ENCODE measurements at places on chromosomes 7 and 10.

DNA sequence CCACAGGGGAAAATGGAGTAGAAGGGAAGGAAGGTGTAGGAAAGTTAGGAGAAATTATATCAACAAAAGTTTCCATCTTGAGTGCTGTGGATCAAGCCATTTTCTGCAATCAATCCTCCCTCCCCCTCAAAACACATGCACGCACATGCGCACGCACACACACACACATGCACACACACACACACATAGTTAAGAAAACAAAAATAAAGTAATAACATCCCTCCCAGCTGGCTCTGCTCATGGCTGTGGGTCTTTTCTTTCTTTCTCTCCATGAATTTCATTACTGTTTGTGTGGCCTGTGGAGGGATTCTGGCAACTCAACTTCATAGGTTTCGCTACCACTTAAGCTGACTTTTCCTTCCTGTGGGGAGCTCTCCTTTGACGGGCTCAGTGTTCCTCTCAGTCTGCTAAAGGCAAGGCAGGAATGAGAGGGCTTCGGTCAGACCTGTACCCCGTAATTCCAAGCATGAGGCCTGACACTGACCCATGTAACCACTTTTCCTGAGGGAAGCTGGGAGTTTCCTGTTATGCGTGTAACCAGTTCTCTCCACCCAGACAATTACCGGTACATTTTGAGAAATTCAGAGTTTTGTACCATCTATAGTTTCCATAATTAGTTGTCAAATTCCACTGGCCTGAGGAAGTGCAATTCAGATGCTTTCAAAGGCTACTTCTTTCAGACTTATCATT, 79.8 kb downstream of the ZNF92 start:
- no peak for DNase-seq

GRCh38 chr7:11706666-11707605, 125.1 kb downstream of the THSD7A start:
- DNase-seq = no peak

GRCh38 chr7:69211739-69212138, 386.5 kb upstream of the AUTS2 start:
- no peak for DNase-seq

- DNase-seq = no peak
Measured at GRCh38 chr10:121167534-121168243, 316.5 kb downstream of the WDR11 start.

- no peak for DNase-seq
Measured at GRCh38 chr10:10626734-10627133, 390.9 kb upstream of the CELF2 start.

DNA sequence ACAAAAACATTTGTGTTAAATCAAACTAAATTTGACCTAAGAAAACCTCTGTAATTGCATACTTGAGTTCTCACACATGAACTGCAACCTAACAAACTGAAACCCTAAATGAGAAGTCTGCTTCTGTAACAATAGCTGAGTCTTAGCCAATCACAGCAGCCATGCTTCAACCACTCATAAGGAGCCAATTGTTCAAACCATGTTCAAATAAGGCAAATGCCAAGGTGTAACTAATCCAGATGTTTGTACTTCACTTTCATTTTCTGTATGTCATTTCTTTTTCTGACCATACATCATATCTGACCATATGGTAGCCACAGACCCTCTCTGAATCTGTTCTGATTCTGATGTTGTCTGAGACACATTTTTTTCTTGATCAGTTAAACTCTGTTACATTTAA, 47.5 kb upstream of the ANTXRL start:
- no peak for DNase-seq

DNA sequence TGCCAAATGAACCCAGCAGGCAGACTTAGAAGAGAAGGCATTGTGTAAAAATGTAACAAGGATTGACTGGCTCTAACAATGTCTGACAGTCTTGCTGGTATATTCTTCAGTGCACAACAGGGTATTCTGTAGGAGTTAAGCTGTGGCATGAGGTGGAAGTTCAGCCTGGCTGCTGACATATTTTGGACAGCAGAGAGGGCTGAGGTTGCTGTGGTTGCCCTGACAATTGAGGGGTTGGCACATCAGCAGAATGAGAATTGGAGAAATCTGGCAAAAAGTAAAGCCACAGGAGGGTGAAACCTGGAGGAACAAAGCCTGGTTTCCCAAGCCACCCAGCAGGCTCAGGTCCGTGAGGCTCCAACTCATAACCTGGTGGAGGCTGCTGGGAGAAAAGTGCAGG, 220.2 kb downstream of the JAZF1 start:
- DNase-seq = no peak

DNA sequence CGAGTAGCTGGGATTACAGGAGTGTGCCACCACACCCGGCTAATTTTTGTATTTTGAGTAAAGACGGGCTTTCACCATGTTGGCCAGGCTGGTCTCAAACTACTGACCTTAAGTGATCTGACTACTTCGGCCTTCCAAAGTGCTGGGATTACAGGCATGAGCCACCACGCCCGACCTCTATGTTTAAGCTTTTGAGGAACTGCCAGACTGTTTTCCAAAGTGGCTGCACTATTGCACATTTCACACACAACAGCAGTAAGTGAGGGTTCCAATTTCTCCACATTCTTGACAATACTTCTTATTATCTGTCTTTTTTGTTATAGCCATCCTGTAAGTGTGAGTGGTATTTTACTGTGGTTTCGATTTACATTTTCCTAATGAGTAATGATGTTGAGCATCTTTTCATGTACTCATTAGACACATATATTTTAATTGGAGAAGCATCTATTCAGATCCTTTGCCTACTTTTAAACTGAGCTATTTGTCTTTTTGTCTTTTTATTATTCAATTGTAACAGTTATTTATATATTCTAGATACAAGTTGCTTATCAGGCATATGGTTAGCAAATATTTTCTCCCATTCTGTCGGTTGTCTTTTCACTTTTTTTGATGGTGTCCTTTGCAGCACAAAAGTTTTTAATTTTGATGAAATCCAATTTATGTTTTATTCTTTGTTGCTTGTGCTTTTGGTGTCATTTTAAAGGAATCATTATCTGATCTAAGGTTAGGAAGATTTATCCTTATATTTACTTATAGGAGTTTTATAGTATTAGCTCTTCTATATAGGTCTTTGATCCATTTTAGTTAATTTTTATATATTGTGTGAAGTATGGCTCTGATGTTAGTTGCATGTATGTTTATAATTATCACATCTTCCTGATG, 12.8 kb upstream of the IRF5 start:
- DNase-seq = no peak

GRCh38 chr7:139999516-139999915, 63.2 kb downstream of the PARP12 start:
- no peak for DNase-seq

DNA sequence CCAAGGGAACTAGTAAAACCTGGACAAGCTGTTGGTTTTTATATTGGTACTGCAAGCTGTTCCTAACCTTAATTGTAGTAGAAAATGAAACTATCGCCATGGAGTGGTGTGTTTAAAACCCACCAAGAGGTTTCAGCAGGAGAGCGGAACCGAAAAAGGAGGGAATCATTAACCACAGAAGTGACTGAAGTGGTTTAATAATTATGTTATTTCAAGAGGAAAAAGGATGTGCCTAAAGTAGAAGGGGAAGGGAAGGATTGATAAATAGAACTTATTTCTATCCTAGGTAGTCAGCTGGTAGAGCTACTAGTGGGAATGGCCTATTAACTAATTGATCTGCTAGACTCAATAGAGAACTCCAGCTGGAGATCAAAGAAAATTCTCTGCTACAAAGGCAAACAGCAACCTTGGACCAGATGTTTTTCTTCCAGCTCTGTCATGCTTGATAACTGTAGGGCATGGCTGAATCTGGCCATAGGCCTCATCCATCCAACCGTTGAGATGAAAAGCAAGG, 91.8 kb downstream of the BAMBI start:
- DNase-seq = no peak

- no peak for DNase-seq
Measured at GRCh38 chr10:83253011-83253671, 886.2 kb upstream of the GHITM start.

GRCh38 chr10:33031815-33032653, 74.0 kb upstream of the ITGB1 start:
- no peak for DNase-seq

GRCh38 chr7:23175938-23176337, 5.9 kb upstream of the NUP42 start:
- DNase-seq = no peak

- DNase-seq = peak; percentile 97
Measured at GRCh38 chr7:138459413-138460175, 465 bp upstream of the TRIM24 start.

- no peak for DNase-seq
Measured at GRCh38 chr7:33986951-33987947, 81.9 kb downstream of the BMPER start.

DNA sequence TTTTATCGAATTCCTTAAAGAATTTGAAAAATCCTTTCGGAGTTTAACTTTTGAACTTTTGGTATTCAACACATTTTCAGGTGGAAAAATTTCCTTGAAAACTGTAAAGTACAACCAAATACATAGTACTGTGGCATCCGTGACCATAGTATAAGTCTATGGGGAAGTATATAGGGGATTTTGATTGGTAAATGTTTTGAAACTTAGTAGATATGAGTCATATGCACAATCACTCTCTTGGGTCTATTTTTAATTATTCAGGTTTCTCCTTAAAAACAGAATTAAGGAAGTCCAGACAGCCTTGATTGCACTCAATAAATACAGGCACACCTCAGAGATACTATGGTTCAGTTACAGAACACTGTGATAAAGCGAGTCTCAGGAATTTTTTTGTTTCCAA, 64.2 kb downstream of the AVL9 start:
- DNase-seq = no peak

DNA sequence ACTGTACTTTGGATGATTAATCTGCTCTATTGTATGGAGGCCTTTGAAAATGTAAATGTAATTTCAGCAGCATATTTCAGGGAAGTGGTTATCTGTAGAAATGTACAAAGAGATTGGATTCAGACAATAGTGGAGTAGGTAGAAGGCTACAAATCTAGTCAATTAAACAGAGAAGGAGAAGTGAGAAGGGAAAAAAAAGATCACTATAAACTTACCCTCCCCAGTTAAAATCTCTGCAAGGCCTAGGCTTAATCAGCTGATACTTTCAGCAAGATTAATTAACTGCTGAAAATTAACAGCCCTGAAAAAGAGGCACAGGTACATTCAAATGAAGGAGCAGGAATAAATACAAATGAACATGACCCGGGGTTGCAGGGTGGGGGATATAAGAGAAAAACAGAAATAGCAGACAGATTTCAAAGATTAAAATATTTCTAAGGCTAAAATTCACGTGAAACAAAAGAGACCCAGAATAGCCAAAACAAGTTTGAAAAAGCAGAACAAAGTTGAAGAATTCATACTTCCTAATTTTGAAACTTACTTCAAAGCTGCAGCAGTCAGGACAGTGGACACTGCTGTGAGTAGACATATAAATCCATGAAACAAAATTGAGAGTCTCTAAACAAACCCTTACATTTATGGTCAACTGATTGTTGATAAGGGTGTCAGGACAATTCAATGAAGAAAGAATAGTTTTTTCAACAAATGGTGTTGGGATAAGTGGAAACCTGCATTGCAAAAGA, 96.0 kb downstream of the NRCAM start:
- no peak for DNase-seq

DNA sequence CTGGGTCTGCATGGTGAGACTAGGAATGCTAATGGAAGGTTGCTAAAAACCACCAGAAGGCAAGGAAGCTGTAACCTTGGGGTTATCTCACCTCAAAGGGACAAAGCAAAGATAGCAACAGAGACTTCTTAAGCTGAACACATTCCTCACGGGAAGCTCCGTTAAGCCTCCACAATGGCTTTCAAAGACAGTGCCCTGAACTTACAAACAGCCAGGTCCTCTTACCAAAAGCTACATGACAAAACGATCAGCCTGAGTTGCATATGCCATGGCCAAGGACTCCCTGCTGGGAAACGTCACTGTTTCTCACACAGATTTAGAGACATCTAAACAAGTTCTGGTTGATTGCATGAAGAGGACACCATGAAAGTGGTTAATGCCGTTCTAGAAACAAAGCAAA, 52.7 kb downstream of the HTR5A start:
- no peak for DNase-seq

- no peak for DNase-seq
Measured at GRCh38 chr7:33243319-33243881, 114.0 kb downstream of the BBS9 start.

DNA sequence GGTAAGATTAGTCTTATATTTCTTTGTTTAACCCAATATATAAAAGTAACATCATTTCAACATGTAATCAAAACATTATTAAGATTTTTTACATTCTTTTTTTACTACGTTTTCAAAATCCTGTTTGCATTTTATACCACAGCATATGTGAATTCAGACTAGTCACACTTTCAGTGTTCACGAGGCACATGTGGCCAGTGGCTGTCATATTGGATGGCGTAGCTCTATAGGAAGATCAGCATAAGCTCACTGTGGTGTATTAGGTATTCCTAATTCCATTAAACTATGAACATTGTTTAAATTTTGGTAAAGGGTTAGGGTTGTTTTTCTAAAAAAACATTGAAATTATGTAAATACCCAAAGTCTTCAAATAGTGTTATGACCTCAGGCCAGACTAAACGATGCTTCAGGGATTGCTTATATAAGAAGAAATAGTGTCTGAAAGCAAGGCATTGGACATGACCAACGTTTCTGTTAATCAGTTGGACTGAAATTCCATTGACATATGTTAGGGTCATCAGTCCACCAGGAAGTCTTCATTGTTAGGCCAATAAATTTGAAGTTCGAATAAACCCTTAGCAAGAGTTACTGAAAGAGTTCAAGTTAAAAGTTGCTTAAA, 97.0 kb downstream of the BICC1 start:
- no peak for DNase-seq

DNA sequence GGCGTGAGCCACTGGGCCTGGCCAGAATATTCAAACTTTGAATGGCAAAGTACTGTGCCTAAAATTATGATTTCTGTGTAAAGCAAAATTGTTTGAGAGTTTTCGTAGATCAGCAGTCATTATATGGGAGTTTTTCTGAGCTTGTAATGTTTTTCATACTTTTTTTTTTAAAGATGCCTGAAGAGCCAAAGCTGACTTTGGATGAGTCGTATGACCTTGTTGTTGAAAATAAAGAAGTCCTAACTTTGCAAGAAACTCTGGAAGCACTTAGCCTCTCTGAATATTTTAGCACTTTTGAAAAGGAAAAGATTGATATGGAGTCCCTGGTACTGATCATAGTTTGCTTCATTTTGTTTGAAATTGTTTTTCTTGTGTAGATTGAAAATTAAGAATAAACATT, 26.7 kb downstream of the SEC23IP start:
- DNase-seq = no peak

DNA sequence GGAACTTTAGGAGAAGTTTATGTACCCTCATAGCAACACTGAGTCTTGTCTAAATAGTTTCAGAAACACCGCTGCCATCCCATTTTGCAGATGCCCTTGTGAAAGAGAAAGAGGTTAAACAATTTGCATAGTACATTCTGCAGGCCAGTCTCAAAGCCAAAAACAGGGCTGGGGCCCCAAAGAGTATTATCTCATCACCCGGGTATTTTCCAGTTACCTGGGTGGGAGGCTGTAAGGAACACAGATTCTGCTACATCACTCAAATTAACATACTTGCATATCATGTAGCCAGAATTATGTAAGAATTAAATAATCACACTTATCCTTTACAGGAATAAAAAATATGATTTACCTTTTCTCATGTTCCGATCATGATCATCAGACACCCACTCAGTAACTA, 3.1 kb upstream of the FAM171A1 start:
- no peak for DNase-seq

GRCh38 chr7:96045919-96046318, 273.6 kb downstream of the DYNC1I1 start:
- DNase-seq = no peak

GRCh38 chr10:80596391-80597257, 58.9 kb downstream of the SH2D4B start:
- peak; percentile 51 for DNase-seq

Data from stimulated activated CD4-positive, alpha-beta T cell treated with anti-CD3 and anti-CD28 coated beads, Interleukin-15, amount 100 ng/mL, for 24 hours (primary cell).